ENCODE measurements at places on chromosomes 2 and 18.

- no peak for DNase-seq
Measured at GRCh38 chr2:37526323-37526722, 145.1 kb downstream of the CDC42EP3 start.

GRCh38 chr2:73253901-73254300 lies 19.8 kb downstream of the CCT7 start:
- DNase-seq = no peak

GRCh38 chr18:77052297-77052982 lies 80.1 kb downstream of the MBP start:
- DNase-seq = no peak

DNA sequence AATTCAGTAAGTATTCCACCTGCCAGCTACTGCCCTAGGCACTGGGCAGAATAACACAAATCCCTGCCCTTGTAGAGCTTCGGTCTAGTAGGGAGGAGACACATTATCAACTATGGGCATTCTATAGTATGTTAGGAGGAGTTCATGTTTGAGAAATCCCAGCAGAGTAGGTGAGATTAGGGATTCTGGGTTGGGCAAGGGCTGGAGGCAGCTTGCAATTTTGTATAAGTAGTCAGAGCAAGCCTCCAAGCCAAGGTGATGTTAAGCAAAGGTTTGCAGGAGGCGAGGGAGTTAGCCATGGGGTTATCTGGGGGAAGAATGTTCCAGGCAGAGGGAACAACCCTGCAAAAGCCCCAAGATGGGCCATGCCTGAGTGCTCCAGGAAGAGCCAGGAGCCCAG lies 187.9 kb upstream of the HS6ST1 start:
- peak; percentile 0 for DNase-seq

DNA sequence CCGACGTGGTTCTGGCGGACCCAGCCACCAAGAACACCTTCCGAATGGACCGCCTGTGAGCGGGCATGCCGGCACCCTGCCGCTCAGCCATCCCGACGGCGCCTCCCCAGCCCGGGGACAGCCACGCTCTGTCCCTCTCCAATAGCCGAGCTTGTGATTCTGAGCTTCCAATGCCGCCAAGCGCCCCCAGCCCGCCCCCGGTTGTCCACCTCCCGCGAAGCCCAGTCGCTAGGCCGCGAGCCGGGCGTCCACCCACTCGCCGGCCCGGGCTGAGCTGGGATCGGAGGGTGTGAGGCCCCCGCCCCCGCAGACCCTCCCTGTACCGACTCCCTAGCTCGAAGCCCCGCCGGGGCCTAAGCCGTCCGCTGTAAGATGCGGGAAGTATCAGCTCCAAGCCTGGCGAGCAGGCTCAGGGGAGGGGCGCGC lies 1195.1 kb upstream of the CHAC2 start:
- no peak for DNase-seq

DNA sequence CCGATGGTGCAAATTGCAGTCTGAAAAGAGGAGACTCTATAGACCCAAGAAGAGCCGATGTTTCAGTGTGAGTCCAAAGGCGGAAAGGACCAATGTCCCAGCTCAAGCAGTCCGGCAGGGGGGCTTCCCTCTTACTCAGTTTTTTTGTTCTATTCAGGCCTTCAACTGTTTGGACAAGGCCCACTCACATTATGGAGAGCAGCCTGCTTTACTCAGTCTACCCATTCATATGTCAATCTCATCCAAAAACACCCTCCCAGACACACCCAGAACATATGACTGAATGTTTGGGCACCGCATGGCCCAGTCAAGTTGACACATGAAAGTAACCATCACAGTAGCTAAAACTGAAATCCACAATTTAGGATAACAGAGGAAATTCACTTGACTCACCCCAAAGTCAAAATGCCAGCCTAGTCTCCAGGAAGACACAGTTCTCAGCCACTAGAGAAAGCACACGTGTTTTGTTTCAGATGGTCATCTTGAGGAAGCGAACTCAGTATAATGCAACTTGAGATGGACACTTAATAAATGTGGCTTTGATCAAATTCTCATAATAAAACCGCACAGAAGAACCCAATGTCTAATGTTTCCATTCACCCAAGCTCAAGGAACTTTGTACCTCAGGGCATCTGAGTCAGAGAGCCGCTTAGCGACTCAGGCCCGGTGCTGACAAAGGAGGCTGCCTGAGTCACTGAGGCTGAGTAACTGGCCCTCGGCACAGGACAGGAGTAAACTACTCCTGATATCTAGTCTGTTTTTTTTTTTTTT lies 2.4 kb downstream of the FHL2 start:
- DNase-seq = no peak

DNA sequence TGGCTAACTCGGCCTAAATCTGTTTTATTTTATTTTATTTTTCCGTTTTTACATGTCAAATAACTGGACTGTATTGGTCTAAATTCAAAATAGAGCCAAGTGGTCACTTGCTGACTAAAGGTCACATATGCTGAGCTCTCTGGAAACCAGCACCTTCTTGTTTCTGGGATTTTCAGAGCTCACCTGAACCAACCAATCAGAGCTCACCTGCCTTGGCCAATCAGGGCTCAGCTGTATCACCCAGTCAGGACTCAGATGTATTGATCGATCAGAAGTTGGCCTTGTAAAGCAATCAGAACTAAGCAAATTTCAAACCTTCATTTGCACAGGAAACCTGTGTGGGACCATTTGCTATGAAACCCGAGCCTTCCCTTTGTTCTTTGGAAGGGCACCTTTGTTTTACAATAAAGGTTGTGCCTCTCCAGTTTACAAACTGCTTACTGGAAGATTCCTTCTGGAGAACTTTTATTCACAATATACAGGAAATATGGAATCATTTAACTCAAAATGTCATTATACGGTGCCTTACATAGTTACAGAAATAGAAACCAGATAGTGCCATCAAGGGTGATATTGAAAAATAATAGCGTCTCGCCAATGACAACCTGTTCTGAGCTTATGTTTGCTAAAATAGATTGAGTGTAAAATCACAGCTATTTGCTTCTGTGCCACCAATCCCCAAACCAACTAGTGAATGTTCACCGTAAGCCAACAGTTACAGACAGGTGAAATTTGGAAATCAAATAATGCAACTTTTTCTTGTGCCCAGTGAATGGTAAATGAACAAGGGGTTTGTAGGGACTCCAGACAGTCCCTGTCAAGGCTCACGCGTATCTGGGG lies 17.3 kb upstream of the PSD4 start:
- DNase-seq = no peak

- peak; percentile 62 for DNase-seq
Measured at GRCh38 chr2:108565778-108566375, 31.6 kb downstream of the LIMS1 start.

- DNase-seq = no peak
Measured at GRCh38 chr18:10040287-10041011, 126.6 kb downstream of the VAPA start.

DNA sequence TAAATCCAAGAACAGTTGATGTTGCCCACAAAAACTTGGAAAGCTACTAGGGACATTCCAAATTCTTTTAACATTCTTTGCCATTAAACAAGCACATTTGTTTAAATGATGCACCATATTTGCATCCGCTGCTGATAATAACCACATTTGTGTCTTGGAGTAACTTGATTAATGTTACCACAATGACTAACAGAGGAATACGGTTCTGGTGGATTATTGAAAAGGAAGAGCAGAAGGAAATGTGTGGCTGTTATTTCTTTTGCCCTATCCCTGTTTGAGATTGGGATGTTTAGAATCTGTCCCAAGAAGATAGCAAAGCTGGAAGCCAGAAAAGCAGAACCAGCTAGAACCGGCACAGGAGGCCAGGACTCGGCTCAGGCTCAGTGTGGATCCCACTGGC lies 39.2 kb upstream of the RASGRP3 start:
- no peak for DNase-seq

DNA sequence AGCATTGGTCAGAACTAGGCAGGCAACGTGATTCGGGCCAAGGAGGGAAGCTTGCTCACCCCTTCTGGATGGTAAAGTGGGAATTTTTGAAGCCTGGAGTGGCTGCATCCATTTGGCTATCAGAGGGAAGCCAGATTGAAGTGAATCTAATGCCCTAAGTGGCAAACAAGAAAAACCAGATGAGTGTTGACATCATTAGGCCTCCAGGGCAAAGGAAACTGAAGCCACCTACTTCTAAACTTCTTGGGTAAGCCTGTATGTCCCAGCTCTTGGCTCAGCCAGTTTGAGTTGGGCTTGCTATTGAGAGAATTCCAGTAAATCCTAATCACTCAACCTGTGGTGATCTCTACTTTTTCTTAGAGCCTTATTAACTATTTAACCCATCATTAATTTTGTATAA lies 20.9 kb downstream of the SOX11 start:
- no peak for DNase-seq

DNA sequence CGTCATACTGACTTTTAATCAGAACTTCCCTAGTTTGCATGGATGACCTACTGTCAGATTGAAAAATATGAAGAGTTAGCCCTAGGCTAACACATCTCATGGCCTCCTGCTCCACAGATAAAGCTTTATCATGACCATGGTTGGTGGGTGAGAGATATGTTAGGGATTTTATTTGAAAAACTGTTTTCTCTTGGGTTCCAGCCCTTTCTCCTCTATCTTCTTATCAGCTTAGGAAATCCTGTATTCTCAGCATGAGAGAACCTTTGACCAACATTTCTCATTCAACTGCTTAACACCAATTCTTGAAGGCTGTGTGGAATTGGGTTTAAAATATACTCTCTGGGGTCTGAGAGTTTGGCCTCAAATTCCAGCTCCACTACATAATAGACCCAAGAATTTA lies 1407.0 kb upstream of the CELF4 start:
- DNase-seq = no peak

- DNase-seq = no peak
Measured at GRCh38 chr2:45943219-45944044, 292.0 kb downstream of the PRKCE start.

All from WERI-Rb-1 (cell line).